Glutamatergic neuron (in vitro differentiated cells): ENCODE measurements at places on chromosomes 1 and 21.

DNA sequence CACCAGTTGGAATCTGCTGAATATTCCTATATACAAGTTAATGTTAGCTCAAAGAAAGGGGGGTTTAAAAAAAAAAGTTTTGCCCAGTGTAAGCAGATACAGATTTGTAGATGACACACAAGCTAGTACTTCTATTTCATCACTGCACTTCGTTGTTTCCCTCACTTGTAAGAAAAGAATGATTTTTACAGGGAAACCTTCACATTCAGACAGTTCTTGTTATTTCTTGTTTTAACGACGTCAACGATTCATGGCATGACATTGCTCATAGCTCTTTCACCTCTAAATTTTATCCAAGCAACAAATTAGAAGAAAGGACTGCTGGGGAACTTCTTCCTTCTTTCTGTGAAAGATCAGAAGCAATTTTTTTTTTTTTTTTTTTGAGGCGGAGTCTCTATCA lies 25.7 kb upstream of the C1orf105 start:
- no peak for DNase-seq

DNA sequence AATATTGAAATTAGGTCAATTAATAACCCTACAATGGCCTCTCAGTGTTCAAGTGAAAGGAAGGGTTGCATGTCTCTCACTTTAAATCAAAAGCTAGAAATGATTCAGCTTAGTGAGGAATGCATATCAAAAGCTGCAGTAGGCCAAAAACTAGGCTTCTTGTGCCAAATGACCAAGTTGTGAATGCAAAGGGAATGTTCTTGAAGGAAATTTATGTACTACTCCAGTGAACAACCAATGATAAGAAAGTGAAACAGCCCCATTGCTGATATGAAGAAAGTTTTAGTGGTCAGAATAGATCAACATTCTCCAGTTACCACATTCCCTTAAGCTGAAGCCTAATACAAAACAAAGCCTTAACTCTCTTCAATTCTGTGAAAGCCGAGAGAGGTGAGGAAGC lies 10.0 kb downstream of the MAEL start:
- DNase-seq = no peak

DNA sequence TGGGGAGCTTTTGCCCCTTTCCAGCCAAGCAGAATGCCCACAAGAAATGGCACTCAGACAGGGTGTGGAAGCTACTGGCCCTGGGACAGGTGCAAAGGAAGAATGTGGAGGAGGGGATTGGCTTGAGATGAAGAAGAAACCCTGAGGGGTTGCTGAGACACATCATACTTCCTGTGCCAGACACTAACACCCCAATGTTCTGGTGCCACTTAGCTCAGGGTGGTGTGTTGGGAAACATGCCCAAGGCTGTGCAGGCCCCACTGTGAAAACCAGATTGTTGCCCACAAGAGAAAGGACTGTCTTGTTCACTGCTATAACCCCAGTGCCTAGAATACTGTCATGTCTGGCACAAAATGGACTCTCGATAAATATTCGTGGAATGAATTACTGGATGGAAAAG lies 9.9 kb upstream of the PAQR6 start:
- no peak for DNase-seq

DNA sequence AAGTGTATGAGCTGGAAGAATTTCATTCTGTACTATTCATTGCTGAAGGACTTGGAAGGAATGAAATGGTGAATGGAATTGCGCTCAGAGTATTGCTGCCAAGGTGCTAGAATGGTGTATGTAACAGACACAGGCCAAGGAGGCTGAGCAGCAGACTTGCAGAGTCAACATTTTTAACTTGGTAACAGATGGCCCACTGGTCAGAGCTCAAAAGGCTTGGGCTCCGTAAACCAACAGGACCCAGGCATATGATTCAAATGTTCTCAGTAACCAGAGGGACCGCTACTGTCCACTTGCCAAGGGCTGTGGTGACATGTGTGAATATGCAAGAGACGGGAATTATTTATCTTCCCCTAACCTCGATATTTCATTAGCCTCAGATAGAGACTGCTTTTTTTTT lies 28.8 kb upstream of the PTGFRN start:
- DNase-seq = no peak

DNA sequence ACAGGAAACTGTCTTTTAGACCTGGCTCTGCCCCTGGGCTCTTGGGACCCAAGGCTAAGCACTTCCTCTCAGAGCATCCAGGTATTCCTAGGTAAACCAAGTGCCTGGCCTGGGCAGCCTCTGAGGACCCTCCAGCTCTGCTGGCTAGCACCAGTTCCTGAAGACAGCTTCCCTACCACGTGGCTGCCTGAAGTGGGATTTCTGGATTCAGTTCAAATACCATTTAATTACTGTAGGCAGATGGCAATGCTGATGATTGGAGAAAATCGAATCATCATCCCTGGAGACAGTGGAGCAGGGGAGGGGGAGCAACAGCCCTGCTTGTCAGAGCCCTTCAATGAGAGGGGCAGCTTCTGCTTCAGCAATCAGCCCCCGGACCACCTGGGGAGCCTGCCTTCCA lies 11.9 kb downstream of the KIF21B start:
- peak; percentile 46 for DNase-seq

GRCh38 chr1:22749919-22750684 lies 39.5 kb downstream of the EPHB2 start:
- DNase-seq = no peak

- no peak for DNase-seq
Measured at GRCh38 chr1:21866707-21867043, 54.6 kb downstream of the LDLRAD2 start.

DNA sequence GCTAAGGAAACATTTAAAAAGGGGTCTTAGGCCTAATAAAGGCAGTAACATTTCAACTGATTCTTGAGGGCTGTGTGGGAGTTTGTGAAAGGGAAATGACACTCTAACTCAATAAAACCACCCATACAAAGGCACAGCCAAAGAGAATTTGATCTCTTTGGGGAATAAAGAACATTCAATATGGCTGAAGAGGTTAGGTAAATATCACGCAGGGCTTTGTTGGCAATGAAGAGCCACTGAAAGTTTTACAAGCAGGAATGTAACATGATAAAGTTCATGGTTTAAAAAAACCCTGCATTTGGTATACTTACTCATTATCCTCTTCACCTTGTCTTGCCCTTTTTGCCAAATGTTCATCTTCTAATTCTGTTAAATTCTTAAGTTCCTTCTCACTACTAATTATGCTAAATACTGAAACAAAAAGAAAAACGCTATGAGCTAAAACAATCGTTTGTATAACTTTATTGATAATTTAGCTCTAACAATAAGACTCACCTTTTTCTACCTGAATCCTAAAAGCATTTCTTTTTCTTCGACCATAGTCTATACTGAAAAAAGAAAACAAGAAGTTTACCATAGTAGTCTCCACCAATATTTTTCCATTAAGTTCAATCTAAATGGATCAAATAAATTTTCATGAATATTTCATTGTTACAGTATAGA lies 12.5 kb downstream of the NVL start:
- no peak for DNase-seq

- no peak for DNase-seq
Measured at GRCh38 chr1:42086146-42086545, 67.1 kb upstream of the GUCA2B start.

GRCh38 chr1:160726498-160727315 lies 12.3 kb upstream of the SLAMF7 start:
- peak; percentile 56 for DNase-seq

DNA sequence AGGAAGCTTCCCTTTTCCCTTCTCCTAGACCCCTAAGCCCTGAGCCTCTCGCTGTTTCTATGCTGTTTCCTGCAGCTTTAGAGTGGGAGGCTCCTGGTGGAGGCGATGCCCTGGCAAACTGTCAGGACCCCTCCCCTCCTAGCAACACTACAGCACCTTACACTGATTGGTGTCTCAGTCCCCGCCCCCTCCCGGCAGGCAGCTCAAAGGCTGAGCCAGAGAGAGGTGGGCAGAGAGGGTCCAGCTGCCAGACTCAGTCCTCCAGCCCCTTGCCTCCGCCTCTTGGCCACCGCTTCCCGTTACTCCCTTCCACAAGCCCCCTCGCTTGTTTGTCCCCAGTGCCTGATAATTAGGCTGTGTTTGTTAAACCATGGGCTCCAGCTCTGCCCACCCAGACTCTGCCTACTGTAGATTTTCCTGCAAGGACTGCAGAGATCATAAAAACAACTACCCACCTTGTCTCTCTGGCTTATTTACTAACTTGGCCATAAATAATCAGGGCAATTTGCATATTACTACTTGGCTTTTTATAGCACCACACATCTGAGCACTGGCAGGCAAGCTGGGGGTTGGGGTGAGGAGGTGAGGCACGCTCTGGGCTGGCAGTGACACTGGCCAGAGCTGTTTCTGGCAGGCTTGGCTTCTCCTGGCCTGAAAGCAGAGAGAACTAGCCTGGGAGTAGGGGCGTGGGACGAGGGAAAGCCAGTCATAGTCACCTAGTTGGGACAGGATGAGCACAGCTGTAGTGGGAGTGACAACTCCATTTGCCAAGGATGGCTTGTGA lies 107.5 kb downstream of the CSMD2 start:
- DNase-seq = no peak

DNA sequence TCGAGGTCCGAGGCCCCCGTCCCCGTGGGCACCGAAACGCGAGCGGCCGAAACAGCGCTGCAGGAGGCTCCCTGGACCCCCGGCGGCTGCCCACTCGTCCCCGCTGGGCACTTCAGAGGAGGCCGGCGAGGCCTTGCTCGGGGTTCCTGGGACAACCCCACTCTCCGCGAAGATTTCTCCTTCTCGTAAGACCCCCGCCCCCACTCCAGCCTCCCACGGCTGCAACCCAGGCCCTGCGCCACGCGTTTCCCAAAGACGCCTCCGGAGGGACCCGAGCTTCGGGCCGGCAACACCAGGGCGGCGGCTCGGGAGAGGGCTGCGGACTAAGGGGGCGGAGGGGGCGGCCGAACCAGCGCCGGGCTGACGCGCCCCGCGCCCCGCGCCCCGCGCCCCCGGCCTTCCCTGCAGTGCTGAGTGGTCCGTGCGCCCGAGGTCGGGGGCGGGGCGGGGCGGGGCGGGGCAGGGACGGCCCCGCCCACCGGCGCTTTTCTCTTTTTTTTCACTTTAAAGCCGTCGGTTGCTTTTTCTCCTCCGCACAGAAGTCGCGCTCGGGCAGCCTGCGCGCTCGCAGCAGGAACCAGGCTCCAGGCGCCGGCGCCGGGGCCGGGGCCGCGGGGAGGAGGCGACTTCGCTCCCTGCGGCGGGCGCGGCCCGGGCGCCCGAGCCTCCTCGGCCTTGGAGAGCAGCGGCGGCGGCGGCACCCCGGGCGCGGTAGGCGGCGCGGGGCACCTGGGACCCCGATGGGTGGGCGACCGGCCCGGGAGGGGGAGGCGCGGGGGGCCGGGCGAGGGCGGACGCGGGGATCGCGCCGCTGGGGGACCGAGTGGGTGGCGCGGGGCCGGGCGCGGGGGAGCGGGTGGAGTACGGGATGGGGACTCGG lies at the start of gene SPSB1:
SPSB1 (plus strand) TSS at position 534 of the 880 bp plus-strand sequence. CDS start 62,998 bp downstream, outside the sequence.
- DNase-seq = peak; percentile 79

- DNase-seq = peak; percentile 91
Measured at GRCh38 chr1:178532392-178532791, 19.5 kb downstream of the TEX35 start.

GRCh38 chr1:18007391-18008041 lies 100.1 kb upstream of the IGSF21 start:
- DNase-seq = no peak

DNA sequence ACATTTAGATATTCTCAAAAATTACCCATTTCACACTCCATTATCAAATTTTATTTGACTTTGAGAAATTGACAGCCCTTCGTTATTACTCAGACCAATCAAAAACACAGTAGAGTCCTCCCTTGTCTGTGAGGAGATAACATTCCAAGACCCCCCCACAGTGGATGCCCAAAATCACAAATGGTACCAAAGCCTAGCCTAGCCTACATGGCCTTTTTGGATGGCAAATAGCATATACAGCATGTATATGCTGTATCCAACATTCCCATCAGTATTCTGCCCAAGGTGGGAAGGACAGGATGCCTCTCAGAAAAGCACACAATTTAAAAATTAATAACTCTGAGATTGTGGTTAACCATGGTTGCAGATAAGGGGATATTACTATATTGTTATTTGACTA lies 17.3 kb downstream of the SFPQ start:
- DNase-seq = no peak

GRCh38 chr1:89957107-89957506 lies 37.8 kb upstream of the ZNF326 start:
- no peak for DNase-seq

DNA sequence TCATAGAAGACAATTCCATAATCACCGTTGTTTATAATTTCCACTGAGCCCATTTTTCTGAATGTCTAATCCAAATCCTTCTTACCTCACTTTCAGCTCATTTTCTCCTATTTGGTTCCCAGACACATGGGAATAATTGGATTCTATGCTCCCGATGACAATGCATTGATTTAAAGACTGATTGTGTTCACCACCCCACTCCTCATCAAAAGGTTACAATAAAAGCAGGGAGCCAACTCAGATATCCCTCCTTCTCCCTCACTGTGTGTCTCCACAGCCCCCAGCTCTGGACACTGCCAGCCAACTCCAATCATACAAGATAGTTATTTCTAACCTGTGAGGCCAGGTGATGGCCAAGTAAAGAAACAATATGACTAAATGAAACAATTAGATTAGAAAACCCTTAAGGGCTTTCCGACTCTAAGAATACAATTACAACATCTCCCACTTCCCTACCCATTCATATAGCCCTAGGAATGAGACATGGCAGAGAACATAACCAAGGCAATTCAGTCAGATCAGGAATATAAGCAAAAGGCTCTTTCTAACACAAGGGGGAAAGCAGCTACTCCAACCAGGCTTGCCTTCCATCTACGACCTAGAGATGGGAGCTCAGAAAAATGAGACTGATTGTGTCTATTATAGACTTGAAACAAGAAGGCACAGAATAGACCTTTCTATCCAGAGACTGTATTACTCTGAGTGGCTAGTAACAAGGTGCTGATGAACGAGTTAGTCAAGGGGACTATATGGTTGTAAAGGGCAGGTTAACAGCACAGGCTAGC lies 28.5 kb upstream of the CADM3 start:
- no peak for DNase-seq

DNA sequence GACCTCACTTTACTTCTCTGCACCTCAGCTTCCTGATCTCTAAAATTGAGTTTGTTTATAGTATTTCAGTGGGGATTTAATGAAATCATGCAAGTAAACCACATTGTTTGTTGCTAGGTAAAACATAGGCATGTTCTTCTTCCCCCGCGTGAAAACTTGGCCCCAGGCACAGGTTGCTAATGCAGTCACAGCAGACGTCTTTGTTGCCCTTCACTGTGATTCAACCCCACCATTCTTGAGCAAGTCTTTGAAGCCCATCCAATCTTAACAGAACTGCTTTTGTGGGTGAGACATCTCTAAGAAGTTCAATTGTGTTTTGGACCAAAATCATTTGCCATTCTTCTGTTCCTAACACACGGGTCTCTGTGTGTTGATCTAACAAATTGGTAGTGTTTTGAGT lies 185.5 kb downstream of the ZNF281 start:
- DNase-seq = no peak

GRCh38 chr1:3469849-3470649 lies 15.6 kb downstream of the ARHGEF16 start:
- peak; percentile 9 for DNase-seq
